ENCODE measurements at places on chromosomes 2 and 18. TPM values are rescaled to one million over a fixed set of nuclear protein-coding genes. Genes with fewer than 3 reads are reported as not detected.

Gene CRYBA2
- total RNA-seq, result not detected

Gene CIDEA
- total RNA-seq, result not detected

Gene HAAO
- not detected for total RNA-seq

Gene MPP4
- not detected for total RNA-seq

Gene TRIM54
- 0.12 TPM for total RNA-seq

Gene ANKRD36
- 58.0 TPM for total RNA-seq

Gene RAB6D
- not detected for total RNA-seq

Gene DIPK1C
- not detected for total RNA-seq

Gene ARHGAP15
- total RNA-seq, result 170 TPM

Gene SERPINE2
- total RNA-seq, result 20.7 TPM

Gene SCTR
- not detected for total RNA-seq

Gene ANKRD30B
- total RNA-seq, result not detected

Gene BARD1
- 39.0 TPM for total RNA-seq

Gene CDKL4
- 0.53 TPM for total RNA-seq

Gene TRIM43
- not detected for total RNA-seq

Gene PROM2
- total RNA-seq, result 0.07 TPM

Gene TANC1
- total RNA-seq, result 0.60 TPM

Gene DPP10
- total RNA-seq, result not detected

Gene ARL6IP6
- total RNA-seq, result 34.9 TPM

Gene E2F6
- 6.6 TPM for total RNA-seq

Gene CD226
- 65.4 TPM for total RNA-seq

Gene SPP2
- not detected for total RNA-seq

Gene LOXHD1
- total RNA-seq, result 0.02 TPM

Gene DLGAP1
- total RNA-seq, result not detected

Gene CNGA3
- not detected for total RNA-seq

Gene CIB4
- total RNA-seq, result not detected

Measured in activated naive CD4-positive, alpha-beta T cell treated with anti-CD3 and anti-CD28 coated beads, Interleukin-2, amount 10 ng/mL, durations not matched to agents 5 hours and 36 hours (primary cell).